ENCODE measurements at places on chromosomes 7 and 10.

GRCh38 chr7:157603005-157603404 lies 266.2 kb downstream of the DNAJB6 start:
- DNase-seq = no peak

GRCh38 chr7:14900051-14900450 lies 2.5 kb downstream of the DGKB start:
- no peak for DNase-seq

GRCh38 chr10:128008521-128009250 lies 101.8 kb downstream of the PTPRE start:
- no peak for DNase-seq

GRCh38 chr7:17951742-17952254 lies 11.5 kb upstream of the SNX13 start:
- DNase-seq = no peak

Data from fibroblast of the conjunctiva (primary cell).